ENCODE measurements at places on chromosomes 11 and 22.

- DNase-seq = no peak
Measured at GRCh38 chr11:69105461-69106030, 50.2 kb upstream of the SMIM38 start.

GRCh38 chr11:13214276-13214675, 63.3 kb upstream of the BMAL1 start:
- DNase-seq = no peak

- DNase-seq = no peak
Measured at GRCh38 chr11:62832336-62833234, at the start of gene TEX54. Gene TEX54, minus strand, starts transcription at chr11:62832841.

DNA sequence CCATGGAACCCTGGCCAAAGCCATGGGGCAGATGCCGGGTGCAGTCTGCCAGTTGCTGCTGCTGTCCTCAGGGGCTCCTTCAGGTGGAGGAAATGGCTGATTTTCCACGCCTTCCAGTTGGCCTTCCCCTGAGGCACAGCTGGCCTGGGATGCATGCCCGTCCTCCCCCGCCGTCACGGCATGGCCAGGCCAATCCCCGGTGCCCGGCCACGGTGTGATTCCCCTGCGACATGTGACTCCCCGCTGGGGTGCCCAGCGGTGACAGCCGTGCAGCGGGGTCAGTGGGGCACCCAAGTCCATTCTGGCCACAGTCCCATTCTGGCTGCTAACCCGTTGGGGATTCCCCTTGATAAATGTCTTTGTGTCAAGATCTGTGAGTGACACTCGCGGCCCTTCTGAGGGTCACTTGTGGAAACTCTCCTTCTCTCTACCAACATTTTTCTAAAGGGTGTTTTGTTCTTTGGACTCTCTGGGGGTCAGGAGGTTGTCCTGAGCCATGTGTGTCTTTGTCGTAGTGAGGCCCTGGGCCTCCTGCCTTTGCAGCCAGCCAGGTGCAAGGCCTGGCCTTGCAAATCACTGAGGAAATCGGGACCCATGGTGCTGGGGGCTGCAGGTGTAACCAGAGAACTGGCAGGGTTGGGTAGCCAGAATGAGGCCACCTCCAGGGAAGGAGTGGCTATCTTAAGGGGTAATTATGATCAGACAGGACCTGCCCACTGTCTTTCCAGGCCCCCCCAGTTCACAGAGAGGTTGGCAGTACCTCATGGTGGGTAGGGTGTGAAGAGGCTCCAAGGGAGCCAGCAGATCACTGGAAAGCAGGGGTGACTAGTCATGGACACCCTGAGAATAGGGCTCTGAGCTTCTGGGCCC, 37.1 kb downstream of the KCNQ1OT1 start:
- DNase-seq = no peak

- no peak for DNase-seq
Measured at GRCh38 chr11:119188067-119188466, 2.8 kb downstream of the NHERF4 start.

All from GM06990 (cell line).